Activated T-cell treated with anti-CD3 and anti-CD28 coated beads, Interleukin-2, amount 50 U/mL, for 48 hours (primary cell): ENCODE measurements at places on chromosomes 3 and 15.
A peak's percentile ranks its signal among the peaks of the same experiment; 100 is the strongest.

DNA sequence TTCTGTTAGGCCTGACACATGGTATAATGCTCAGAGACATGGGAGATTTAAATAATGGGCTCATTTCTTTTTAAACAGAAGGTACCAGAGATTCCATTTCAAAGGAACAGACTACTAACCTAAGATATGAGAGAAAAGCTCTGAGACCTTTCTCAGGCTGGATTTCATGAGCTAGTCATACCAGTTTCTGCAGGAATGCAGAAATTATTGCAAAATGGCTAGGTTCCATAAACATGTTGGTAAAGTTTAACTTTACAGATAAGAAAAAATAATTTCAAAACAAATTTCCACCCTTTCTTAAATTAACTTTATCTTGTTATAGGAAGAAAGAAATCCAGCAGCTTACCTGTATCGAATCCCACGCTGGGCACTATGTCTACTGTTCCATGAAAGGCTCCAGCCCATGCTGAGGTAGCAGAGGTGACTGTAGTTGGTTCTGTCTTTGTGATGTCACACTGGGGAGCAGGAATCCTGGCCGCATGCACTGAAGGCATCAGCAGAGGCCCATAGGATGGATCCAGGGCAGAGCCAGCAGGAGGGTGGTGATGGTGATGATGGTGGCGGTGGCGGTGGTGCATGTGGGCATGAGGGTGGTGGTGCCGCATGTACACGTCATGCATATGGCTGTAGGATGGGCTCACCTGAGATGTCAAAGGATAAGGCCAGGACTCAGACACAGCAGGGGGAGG is 22.6 kb downstream of the VGLL3 start:
- no peak for DNase-seq

DNA sequence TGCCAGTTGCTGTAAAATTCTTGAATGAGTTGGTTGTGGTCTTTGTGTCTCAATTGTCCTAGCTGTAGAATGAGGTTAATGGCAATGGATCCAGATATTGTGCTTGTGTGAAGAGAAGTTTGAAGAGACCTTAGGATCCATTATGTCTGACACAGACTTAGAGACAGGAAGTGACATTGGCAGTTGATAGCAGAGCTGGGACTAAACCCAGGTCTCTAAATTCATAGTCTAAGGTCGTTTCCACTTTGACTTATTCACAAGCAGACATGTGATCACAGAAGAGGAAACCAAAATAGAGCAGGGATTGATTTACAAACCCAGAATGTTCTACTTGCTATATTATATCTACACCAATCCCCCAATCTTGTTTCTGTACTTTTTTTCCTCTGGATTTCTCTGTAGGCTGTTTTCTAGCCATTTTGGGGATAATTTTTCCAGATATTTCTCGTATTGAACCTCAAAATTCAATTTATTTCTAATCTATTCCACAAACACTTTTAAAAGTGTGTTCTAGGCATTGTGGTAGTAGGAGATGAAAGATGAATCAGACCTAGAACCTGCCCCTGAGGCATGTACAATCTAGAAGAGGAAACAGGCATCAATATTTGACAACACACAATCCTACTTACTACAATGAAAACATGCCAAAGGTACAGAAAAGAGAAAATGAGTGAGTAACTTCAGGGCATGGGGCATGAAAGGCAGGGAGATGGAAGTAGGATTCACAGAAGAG is 123.3 kb downstream of the NFKBIZ start:
- no peak for DNase-seq

GRCh38 chr3:177424521-177424920 is 227.2 kb upstream of the TBL1XR1 start:
- DNase-seq, result no peak

- no peak for DNase-seq
These were observed 111.2 kb upstream of the SLC25A36 start for GRCh38 chr3:140830391-140830790.

GRCh38 chr3:136909187-136909586 is 47.2 kb downstream of the NCK1 start:
- DNase-seq, result no peak

DNA sequence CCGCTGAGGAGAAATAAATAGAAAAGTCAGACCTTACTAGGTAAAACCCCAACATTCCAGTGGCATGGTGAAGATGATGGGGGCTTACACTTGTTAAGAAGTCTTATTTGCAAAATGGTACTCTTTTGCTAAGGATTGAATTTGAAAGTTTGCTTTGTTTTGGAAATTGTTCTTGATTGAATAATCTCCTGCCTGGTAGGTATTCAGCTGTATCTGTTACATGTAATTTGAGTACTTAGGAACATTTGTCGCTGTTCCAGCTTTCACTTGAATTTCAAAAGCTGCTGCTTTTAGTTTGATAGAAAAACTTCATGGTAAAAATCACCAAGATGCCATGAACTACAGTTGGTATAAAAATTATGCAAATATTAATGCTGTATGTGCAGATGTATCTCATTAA is 44.6 kb downstream of the TFG start:
- no peak for DNase-seq

DNA sequence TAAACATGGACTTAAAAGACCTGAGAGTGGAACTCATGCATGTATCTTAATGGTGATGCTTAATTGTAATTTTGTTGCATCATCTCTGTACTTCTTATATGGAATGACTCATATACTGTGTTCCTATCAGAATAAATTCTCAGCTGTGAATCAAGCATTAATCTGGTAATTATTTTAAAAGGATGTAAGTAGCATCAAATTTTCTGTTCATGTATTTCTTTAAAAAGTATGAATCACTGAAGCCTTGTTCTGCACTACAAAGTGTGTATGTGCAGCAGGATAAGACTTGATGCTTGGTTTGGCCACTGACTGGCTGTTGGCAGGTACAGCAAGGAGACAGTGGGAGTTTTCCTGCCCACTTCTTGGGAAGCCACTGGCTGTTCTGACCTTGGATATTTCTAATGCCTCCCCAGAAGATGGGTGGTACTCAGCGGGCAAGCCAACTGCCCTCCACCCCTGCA is 123.9 kb downstream of the ANO10 start:
- DNase-seq, result no peak

DNA sequence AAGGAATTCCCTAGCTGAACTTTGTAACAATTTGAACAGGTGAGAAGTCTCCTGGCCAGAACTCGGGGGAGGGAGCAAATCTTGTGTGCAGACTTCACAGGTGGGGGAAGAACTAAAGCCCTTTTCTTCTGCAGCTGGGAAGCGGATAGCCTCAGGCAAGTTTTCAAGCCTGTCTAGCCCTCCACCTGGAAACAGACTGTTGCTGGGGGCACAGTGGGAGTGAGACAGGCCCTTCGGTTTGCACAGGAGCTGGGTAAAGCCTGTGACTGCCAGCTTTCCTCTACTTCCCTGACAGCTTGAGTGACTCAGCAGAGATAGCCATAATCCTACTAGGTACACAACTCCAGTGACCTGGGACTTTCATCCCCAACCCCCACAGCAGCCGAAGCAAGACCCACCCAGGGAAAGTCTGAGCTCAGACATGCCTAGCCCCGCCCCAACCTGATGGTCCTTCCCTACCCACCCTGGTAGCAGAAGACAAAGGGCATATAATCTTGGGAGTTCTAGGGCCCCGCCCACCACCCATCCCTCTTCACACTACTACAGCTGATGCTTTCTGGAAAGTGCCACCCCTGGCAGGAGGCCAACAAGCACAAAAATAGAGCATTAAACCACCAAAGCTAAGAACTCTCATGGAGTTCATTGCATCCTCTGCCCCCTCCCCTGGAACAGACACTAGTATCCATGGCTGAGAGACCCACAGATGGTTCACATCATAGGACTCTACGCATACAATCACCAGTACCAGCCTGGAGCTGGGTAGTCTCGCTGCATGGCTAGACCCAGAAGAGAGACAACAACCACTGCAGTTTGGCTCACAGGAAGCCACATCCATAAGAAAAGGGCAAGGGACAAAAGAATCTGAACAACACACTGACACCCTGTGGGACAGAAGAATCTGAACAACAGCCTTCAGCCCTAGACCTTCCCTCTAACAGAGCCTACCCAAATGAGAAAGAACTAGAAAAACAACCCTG is 479.0 kb downstream of the RAP2B start:
- DNase-seq, result no peak

GRCh38 chr15:95565690-95566089 is 764.8 kb upstream of the NR2F2 start:
- no peak for DNase-seq

DNA sequence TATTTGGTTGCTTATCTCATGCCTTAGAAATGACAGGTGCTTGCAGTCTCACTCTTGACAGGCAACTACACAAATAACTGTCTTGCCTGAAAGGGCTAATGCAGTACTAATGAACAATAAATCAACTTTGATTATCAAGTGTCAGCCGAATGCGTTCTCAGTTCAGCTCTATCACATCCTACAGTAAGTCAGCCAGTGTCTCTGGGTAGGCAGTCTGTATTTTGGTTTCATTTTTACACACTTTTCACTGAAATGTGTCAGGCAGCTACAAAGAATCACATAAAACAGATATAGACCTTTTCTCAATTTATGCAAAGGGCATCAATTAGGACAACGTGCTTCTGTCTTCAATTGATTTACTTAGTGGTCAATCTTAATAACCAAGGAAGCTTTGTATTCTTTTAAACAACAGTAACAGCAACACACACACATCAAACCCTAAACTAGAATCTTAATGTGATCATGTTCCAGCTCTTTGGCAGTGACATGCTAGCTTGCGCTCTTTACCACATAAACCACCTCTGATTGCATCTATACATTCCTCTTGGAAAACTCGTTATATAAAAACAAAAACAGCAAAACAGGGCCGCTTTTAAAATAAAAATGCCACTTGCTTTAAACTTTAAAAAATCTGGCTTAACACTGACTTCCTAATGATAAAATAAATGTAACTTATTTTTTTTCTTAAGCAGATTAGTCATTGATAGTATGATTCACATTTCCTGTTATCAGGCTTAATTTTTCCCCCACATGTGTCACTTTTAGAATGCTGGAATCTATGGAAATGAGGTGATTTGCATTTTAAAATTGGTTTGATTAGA is 520.4 kb downstream of the FOXP1 start:
- DNase-seq, result no peak

DNA sequence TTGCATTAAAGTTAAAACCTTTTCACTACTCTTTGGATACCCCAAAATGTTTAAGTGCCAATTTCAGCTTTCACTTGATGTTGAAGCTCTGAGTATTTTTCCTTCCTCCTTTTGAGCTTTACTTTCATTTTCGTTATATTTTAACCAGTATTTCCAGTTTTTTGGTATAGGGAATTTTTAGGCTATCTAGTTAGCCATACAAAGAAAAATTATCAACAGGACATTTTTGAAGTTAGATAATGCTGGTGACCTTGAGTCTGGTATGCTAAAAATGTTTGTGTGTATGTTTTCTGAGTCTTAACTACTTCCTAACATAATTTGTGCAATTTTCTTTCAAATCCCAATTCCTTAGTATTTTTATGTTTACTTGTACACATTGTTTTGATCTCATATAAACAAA is 284.8 kb downstream of the OTOL1 start:
- DNase-seq, result no peak

DNA sequence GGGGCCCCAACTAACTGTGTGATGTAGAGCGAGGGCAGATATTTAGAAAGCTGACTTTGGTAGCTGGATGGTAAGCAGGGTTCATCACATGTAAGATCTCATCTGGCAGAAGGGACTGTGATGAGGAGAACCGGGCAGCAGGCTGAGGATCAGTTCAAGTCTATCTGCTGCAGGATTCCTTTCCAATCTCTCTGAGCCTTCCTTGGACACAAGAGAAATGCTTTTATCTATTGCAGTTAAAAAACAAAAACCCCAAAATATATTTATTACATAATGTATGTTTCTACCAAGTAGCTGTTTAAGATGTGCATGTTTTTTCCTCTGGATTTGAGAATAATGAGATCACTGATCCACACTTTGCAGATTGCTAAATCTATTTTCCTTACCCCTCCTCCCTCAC is 411.5 kb downstream of the RAP2B start:
- DNase-seq, result no peak

- no peak for DNase-seq
These were observed 68.9 kb upstream of the NR2F2 start for GRCh38 chr15:96261575-96262034.

GRCh38 chr15:98296653-98297052 is 336.1 kb downstream of the ARRDC4 start:
- DNase-seq, result no peak

DNA sequence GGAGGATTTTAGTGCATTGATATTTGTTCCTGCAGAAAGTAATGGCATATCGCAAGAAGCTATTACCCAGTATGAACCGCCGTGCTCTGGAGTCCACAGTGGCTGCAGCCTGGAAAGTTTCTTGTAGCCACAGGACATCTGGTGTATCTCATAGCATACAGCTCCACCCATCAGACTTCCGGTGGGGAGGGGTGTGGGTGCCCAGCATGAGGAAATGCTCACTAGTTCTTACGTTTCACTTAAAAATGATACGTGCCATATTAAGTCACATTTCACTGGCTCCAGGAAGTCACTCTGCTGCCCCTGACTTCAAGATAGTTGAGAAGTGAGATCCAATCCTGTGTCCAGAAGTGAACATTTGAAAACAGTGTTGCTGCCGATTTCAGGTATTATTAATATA is 990.4 kb downstream of the GBE1 start:
- DNase-seq, result no peak

GRCh38 chr3:124854009-124854408 is 33.2 kb downstream of the ITGB5 start:
- no peak for DNase-seq

- DNase-seq, result no peak
These were observed 64.6 kb downstream of the EEFSEC start for GRCh38 chr3:128217702-128218547.

GRCh38 chr15:92151168-92151567 is 242.5 kb upstream of the ST8SIA2 start:
- no peak for DNase-seq

- peak; percentile 61 for DNase-seq
These were observed 57.0 kb upstream of the CMTM7 start for GRCh38 chr3:32334675-32335074.

DNA sequence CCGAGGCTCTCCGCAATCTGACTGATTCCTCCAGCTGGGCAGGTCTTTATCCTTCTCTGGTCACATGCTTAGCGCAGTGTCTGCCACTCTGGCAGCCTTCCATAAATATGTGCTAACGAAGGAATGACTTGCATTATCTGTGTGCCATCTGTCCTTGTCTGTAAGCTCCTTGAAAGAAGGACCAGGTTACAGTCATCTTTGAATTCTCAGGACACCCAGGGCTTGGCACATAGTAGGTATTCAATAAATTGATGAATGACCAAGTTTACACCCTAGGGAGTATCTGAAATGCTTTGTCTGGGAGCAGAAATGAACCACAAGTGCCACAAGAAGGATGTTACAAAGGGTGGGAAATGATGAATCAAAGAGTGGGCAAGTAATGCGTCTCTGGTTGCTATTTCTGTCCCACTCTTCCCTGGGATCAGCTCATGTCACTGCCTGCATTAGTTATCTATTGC is 16.5 kb upstream of the FAM3D start:
- no peak for DNase-seq
